Jurkat, Clone E6-1 (cell line): ENCODE measurements at places on chromosomes 7 and 10.

DNA sequence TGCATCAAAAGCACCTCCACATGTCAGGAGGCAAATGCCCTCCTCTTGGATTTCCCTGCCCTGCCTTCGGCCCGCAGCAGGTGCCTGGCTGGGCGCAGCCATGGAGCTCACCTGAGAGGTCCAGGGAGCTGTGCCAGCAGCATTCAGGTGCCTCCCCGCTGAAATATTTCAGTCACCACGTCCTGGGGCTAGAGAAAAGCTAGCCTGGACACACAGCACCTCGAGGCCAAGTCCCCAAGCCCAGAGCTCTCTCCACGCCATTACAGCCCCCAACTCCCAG, 102.7 kb downstream of the MAD1L1 start:
- no peak for DNase-seq

DNA sequence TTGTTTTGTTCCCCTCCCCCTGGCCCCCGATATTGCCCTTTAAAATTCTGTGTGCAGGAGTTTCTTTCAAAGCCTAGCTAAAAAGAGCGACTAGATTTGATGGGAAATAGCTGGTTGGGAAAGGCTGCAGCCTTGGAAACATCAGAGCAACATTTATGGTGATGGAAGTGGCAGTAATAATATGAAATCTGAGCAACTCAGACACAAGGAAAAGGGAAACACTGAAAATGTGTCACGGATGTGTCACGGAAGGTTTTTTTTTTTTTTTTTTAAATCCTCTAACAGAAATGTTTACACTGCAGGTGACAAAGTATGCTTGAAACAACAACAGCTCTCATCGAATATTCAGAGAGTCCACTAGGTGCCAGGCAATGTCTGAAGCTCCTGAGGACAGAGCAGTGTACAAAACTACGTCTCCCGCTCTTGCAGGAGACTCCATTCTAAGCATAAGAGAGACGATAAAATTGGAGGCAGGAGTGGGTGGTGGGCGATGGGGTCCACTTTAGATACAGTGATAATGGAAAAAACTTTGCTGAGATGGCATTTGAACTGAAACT, 143.0 kb downstream of the RSU1 start:
- no peak for DNase-seq

DNA sequence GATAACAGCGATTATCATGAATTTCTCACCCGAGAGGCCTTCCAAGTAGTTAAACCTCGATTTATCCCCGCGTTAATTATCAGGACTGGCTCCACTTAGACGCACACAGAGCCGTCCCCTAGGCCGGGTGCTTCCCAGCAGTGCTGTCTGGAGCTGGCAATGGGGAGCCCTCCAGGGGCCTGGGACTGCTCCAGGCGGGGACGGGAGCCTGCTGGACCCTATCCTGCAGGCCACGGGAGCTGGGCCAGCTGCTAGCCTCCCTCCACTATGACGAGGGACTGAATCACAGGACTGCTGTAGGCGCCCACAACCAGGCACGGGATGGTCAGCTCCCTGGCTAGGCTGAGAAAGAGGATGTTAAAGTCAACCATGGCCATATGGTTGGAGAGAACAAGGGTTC, 229.1 kb downstream of the ELFN1 start:
- no peak for DNase-seq

GRCh38 chr7:124552217-124552616, 213.4 kb downstream of the GPR37 start:
- no peak for DNase-seq
